Fibroblast of the aortic adventitia (primary cell): ENCODE measurements at places on chromosomes 13 and 19.

GRCh38 chr13:59538512-59538911, 625.2 kb downstream of the DIAPH3 start:
- DNase-seq, result no peak

GRCh38 chr19:35114353-35115176, 1.1 kb upstream of the FXYD3 start:
- peak; percentile 62 for DNase-seq

- DNase-seq, result no peak
Measured at GRCh38 chr13:66014771-66015170, 1215.4 kb downstream of the PCDH9 start.

DNA sequence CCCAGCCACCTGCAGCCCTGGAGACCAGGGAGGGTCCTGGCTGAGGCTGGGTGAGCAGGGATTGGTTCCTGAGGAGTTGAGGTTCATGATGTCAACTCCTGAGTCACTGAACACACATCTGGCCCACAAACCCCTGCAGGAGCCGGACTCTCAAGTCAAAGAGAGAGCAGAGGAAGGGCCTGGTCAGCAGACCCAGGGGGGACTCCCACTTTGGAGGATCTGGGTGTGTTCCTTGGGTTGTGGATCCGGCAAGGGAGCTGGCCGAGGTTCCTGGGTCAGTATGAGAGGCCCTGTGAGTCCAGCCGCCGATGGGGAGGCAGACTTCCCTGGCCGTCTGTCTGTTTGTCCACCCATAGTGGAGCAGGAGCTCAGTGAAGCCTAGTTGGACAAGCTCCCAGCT, 4.0 kb downstream of the SLC7A10 start:
- DNase-seq, result no peak

DNA sequence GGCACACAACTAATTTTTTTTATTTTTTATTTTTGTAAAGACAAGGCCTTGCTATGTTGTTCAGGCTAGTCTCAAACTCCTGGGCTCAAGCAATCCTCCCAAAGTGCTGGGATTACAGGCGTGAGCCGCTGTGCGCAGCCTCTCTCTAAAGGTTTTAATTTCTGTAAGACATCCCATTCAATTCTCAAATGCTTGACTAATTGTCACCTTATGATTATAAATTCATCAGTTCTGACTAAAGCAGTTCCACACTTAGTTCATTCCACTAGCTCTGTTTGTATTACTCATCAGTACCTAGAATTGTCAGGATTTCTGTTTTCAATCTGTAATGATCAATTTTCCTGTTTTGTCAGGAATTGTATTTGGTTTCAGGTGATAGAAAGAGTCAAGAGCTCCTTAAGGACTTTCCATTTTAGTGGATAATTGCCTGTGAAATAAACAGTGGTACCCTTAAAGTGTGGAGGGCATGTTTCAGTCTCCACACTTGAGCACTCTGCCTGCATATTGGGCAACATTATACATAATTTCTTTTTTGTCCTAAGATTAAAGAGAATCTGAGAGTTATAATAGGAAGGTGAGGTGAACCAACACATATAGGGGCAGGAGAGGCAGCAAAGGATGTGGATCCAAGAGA, 27.6 kb downstream of the GPALPP1 start:
- DNase-seq, result no peak
